Left ventricle myocardium inferior (tissue), 1 donor: ENCODE measurements at places on chromosomes 4 and X. TPM values are rescaled to one million over a fixed set of nuclear protein-coding genes. Genes with fewer than 3 reads are reported as not detected.
A peak's percentile ranks its signal among the peaks of the same experiment; 100 is the strongest.

The MAGED4B gene
- total RNA-seq, result 1.5 TPM

The SYTL5 gene
- total RNA-seq, result 0.41 TPM

The MAGEC1 gene
- not detected for total RNA-seq

The ODAM gene
- total RNA-seq, result not detected

The FAM9B gene
- total RNA-seq, result not detected

The SH2D1A gene
- 0.30 TPM for total RNA-seq

The PAGE2 gene
- not detected for total RNA-seq

The GAGE2A gene
- not detected for total RNA-seq

The STS gene
- total RNA-seq, result 5.3 TPM

The LARP1B gene
- 16.1 TPM for total RNA-seq

The HS3ST1 gene
- 2.4 TPM for total RNA-seq

The AKAP4 gene
- total RNA-seq, result not detected

The H2AZ1 gene
- 60.7 TPM for total RNA-seq

The PRSS12 gene
- not detected for total RNA-seq

The TRAM1L1 gene
- total RNA-seq, result 0.82 TPM

The LINC00632 gene
- 123 TPM for total RNA-seq

DNA sequence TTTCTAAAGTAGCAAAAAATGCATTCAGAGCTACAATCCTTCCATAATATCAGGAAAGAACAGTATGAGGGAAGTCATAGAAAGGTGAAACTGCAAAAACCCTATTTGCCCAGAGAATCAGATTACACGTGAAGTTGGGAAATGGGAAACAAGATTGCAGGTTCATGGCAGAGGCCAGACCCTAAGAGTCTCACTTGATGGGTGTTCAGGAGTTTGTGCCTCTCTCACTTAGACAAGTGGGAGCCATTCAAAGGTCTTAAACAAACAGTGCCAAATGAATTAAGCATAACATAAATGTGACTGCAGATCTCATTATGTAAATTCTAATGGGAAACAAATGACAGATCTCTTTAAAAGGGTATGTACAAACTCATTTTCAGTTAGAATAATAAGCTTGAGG lies 91.6 kb downstream of the ARAP2 start:
- DNase-seq, result no peak

DNA sequence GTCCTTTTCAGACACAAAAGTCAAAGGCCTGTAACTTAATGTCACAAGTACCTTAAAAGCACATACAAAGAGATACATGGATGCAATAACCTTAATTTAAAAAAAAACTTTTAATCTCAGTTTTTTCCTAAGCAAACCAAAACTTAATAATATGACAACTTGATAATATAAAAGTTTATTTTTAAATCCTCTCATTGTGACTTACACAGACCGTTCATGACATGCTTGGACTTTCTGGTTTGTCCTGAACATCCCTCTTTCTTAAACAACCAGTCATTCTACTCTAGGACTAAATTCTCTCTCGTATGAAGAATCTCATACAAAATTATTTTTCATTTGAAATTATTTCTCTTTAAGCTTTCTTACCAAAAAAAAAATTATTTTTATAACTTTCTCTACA lies 43.1 kb upstream of the CYP2U1 start:
- DNase-seq, result no peak

GRCh38 chr4:77092975-77093374 lies 17.2 kb upstream of the CCNI start:
- DNase-seq, result no peak

GRCh38 chrX:132059973-132060540 lies 37.0 kb downstream of the STK26 start:
- DNase-seq, result no peak

DNA sequence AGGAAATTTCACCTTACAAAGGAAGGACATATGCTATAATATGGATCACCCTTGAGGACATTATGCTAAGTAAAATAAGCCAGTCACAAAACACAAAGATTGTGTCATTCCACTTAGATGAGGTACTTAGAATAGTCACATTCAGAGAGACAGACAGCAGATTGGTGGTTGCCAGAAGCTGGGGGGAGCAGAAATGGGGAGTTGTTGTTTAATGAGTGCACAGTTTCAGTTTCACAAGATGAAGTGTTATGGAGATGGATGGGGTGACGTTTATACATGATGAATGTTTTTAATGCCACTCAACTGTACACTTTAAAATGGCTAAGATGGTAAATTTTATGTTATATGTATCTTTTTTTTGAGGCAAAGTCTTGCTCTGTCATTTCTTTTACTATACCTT lies 14.8 kb upstream of the SPON2 start:
- DNase-seq, result no peak

DNA sequence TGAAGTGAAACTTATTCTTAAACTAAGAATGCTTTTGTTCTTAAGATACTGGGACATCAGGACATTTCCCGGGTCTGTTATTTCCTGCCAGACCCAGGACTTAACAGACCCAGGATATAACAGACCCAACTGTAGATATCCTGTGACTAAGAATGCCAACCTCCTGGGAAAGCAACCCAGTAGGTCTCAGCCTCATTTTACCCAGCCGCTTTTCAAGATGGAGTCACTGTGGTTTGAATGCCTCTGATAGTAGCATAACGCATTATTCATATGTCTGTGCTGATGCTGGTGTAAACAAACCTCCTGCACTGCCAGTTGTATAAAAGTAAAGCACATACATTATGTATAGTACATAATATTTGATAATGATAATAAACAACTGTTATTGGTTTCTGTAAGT lies 185.8 kb upstream of the GPRIN3 start:
- DNase-seq, result no peak

- DNase-seq, result peak; percentile 49
Observed at GRCh38 chrX:40153345-40154249, 55.8 kb upstream of the BCOR start.

DNA sequence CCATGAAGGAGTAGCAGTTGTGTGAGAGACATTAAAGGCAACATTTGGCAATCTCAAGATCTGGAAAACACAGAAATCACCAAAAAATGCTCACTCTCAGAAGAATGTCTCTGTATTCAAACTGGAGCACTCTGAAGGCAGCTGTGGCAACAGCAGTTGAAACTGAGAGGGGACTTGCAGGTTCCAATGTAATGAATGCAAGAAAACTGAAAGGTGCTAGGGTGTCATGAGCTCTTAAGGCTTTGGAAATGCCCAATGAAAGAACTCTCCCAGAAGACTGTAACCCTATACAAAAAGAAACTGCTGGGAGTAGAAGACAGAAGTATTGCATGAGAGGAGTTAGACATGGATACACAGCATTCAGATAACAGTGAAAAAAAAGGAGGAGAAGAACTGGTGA lies 118.2 kb upstream of the HTR2C start:
- no peak for DNase-seq

- DNase-seq, result no peak
Observed at GRCh38 chrX:13891377-13892140, 74.7 kb upstream of the GPM6B start.

- no peak for DNase-seq
Observed at GRCh38 chr4:133637161-133637560, 488.1 kb downstream of the PCDH10 start.

- DNase-seq, result no peak
Observed at GRCh38 chr4:112007391-112007790, 137.9 kb upstream of the FAM241A start.

- no peak for DNase-seq
Observed at GRCh38 chr4:2450394-2451035, 18.4 kb upstream of the RNF4 start.

DNA sequence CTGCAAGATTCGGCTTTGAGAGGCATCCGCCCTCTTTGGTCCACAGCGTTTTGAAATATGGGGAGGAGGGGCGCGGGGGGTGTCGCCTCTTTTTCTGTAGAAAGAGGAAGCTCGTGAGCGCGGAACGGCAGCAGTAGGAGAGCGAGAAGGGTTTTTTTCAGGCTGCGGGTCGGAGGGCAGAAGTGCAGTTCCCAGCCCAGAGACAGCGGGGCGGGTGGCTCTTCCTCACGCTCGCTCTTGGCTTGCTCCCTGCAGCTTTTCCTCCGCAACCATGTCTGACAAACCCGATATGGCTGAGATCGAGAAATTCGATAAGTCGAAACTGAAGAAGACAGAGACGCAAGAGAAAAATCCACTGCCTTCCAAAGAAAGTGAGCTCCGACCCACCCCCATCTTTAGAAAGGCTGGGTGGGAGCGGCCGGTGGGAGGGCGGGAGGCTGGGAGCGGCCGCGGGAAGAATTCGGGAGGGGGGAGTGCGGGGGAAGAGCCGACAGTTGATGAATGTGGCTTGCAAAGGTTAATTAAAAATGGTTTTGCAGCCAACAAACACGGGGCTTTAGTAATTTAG lies 1.2 kb downstream of the TMSB4X start:
- peak; percentile 37 for DNase-seq

DNA sequence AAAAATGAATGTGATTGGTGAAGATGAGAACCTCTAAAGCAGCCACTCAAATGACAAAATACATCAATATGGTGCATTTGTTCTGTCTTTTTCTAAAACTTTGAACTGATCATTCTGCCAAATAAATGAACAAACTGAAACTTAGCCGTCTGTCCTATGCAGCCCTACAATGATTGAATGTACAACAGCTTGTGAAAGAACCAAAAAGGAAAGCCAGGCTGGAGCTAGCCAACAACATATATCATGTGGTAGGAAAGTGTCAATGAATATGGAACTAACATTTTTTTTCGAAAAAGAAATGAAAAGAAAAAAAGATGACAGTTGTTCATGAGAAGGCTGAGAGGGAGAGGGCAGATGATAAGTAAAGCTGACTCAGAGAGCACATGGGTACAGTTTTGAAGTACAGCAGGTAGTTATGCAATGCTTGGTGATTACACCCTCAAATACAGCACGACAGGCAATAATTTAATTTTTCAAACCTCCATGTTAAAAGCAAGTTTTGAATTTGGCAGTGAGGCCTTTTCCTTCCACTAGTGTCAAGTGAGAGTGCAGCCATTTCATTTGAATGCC lies 21.2 kb upstream of the SLC7A11 start:
- no peak for DNase-seq

DNA sequence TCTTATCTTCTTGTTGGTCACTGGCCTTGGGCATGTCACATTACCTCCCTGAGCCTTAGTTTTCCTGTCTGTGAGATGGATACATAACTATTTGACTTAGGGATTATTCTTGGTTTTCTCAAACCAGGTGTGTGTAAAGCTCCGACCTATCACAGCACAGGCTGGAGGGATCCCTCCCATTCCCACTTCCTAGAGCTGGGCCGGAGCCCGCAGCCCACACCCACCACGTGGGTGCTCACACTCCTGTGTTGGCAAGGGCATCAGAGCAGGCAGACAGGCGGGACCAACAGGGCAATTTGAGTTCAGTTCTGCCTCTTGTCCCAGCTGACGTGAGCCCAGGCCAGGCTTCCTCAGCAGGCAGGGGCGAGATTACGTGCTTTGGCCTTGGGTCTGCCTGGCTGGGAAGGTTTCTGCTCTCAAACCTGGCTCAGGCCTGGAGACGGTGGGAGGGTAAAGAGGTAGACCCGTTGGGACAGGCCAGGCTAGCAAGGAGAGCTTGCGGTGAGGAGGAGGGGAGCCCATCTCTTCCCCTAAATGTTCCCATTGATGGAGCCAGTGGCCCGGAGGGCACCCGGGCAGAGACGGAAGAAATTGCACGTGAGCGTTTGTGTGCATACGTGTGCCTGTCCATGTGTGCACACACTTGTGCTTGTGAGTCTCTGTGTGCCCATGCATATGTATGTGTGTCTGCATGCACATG lies 734 bp upstream of the SH3TC1 start:
- no peak for DNase-seq

GRCh38 chr4:153362184-153362583 lies 17.7 kb downstream of the MND1 start:
- no peak for DNase-seq

DNA sequence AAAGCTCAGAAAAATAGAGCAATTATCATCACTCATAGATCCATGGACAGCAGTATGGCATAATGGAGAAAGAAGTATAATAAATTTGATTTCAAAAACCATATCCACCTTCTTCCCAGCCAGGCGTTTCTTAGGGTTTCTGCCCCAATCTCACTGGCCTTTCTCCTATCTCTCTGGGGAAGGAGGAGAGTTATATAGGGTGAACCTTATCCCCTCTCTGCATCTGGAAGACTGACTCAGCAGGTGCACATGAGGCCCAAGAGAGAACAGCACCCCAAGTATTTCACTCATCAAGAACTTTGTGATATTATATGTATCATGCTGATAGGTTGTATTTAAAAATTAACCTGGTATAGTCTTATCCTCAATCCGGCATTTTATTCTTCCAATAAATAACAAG lies 318.8 kb upstream of the RASGEF1B start:
- DNase-seq, result no peak

GRCh38 chr4:38948551-38948950 lies 80.9 kb downstream of the FAM114A1 start:
- no peak for DNase-seq

DNA sequence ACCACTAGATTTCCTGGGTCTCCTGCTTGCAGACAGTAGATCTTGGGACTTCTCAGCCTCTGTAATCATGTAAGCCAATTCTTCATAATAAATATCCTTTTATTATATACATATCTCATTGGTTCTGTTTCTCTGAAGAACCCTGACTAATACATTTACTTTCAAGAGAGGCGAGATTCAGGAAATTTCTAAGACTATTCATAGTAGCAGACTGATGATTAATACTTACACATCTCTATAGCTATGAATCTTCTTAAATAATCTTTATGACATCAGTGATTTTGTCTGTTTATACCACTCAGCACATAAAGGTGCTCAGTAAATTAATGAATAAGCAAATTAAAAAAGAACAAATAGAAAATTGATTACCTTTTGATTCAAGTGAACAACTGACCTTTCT lies 682.3 kb upstream of the GRID2 start:
- DNase-seq, result no peak

- no peak for DNase-seq
Observed at GRCh38 chrX:130885996-130886395, 17.0 kb downstream of the ENOX2 start.

- no peak for DNase-seq
Observed at GRCh38 chrX:78555401-78555980, 103.6 kb downstream of the RTL3 start.

DNA sequence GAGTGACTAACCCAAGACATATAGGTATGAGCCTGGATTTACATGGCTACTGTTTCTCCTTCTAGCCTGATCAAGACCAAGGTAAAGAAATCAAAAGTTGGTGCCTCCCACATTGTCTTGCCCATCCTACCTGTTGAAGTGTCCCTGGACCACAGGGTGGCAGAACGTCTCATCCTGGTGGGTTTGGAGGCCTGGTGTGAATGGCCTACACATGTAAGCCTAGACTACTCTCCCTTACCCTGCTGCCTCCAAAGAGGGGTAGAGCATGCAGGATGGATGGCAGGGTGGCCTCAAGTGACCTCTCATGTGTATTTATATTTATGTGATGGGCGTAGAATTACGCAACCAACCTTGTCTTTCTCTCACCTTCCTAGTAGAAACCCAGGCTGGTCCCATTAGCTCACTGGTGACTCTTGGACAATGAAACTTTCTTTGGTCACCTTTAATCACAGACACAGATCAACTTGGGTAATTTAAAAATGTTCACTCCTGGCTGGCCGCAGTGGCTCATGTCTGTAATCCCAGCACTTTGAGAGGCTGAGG lies 73.3 kb upstream of the SOD3 start:
- DNase-seq, result no peak
